ENCODE measurements at places on chromosomes 11 and 22.
A peak's percentile ranks its signal among the peaks of the same experiment; 100 is the strongest.

- DNase-seq, result no peak
Measured at GRCh38 chr11:64670975-64671374, 52.0 kb downstream of the NRXN2 start.

GRCh38 chr22:42937164-42937843, 77.6 kb downstream of the PACSIN2 start:
- DNase-seq, result peak; percentile 73

- no peak for DNase-seq
Measured at GRCh38 chr22:23837911-23838680, 710 bp downstream of the DERL3 start.

DNA sequence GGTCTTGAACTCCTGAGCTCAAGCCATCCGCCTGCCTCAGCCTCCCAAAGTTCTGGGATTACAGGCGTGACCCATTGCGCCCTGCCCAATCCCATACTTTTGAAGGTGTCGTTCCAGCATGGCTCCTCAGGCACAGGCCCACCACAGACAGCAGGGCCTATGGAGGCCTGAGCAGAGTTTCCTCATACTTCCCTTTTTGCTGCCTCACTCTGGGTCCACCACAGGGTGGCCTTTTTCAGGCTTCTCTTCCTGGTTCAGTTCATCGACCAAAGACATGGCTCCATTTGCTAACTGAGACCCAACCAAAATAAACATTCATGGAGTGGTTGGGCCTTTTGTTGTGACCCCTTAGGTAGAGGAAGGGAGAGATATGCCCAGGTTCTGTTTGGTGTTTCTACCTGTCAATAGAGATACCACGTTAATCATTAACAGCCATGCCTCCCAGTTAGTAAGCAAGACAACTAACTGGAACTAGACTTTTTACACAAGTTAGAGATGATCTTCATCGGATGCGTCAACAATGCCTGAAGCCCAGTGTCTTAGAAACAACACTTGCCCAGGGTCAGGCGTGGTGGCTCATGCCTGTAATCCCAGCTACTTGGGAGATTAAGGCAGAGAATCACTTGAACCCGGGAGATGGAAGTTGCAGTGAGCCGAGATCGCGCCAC, 35.1 kb downstream of the TRIOBP start:
- no peak for DNase-seq

DNA sequence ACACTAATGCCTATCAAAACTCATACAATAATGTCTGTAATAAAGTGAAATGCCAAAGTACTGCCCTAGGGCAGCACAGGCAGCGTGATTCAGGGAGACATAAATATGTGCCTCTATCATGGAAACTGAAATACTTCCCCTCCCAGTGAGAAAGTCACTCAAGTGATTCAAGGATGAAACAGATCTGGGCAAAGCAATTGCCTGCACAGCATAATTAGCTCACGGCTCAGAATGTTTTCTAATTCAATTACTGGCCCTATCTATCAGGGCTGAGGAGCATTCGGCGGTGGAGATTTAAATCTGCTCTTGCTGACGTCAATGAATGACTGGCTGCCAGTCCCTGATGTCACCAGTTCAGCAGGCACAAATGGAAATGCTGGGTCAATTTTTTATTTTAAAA, 27.7 kb upstream of the PPP2R1B start:
- peak; percentile 19 for DNase-seq

- DNase-seq, result no peak
Measured at GRCh38 chr11:125166764-125167291, 2.3 kb downstream of the PKNOX2 start.

- DNase-seq, result no peak
Measured at GRCh38 chr22:26474682-26475081, 8.9 kb downstream of the HPS4 start.

GRCh38 chr11:96187822-96188221, 155.2 kb downstream of the MAML2 start:
- peak; percentile 41 for DNase-seq

DNA sequence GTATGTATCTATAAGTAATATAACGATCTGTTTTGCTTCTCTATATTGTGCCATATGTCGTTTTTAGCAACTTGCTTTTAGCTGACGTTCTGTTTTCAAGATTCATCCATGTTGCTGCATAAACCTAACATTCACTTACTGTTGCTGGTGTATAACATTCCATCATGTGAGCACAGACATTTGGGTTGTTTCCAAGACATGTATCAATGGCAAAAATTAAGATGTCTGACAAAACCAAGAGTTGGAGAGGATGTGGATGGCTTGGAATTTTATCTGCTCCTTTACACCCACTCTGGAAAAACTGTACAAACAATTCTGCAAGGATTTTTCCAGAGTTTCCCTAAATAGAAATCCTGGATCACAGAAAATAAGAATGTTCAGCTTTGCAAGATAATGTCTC, 40.9 kb downstream of the DGCR2 start:
- no peak for DNase-seq

GRCh38 chr11:112524798-112525197, 264.1 kb upstream of the PLET1 start:
- DNase-seq, result no peak

DNA sequence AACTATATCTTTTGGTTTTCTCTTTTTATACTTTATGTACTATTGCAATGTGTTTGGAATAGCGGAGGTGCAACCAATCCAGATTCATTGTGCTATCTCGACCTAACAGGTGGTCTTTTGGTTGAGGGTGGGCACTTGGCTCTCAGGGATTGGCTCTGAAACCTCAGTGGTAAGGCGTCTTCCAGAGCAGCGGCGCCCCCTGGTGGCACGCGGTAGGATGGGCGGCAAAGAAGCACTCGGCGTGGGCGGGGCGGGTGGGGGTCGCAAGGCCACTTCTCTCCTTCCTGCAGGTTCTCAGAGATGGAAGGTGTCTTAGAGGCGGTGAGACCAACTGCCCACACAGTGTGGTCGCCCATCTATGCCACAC, 19.2 kb upstream of the PLET1 start:
- peak; percentile 61 for DNase-seq

- no peak for DNase-seq
Measured at GRCh38 chr11:16902781-16903378, 111.3 kb downstream of the PLEKHA7 start.

DNA sequence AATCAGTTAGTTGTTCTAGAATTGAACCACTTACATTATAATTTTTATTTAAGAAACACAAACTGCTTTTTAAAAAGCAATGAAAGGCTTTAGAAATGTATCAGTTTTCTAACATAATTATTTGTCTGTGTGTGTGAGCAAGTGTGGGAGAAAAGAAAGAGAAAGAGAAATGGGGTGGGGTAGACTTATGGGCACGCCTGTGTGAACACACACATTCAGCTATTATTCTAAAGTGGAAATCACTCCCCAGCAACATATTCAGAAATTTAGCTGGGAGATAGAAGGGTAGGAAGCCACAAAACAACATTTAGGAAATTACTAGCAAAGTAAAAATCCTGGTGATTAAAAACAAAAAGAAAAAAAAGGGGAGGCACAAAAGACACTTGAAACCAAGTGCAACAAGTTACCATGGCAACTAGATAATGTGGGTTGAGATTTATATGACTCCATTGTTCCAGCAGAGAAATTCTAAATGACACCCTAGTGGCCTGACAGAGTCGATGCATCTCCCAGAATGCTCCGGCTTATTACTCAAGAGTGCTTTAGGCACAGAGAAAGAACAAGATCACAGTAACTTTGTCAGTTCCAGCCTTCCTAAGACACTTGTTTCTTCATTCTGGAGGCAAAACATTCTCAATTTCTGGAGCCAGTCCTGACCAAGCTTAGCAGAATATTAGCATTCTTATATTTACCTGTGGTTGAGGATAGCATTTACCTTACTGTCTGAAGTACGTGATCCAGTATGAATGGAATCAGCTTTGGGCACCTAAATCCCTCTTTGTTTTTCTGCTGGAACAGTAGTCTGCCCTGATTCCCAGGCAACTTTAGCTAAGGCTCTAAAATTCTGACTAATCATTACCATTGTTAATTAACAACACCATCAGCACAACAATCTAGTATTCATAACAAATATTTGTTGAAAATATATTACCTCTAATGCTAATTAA, 444.4 kb downstream of the DLG2 start:
- peak; percentile 9 for DNase-seq

- peak; percentile 78 for DNase-seq
Measured at GRCh38 chr11:8019314-8020243, 32.4 kb downstream of the EIF3F start.

- no peak for DNase-seq
Measured at GRCh38 chr11:45162916-45163879, 16.8 kb downstream of the PRDM11 start.

GRCh38 chr11:23765682-23766252, 731.1 kb upstream of the LUZP2 start:
- DNase-seq, result peak; percentile 29

- DNase-seq, result no peak
Measured at GRCh38 chr22:38097058-38097457, 13.1 kb upstream of the SLC16A8 start.

DNA sequence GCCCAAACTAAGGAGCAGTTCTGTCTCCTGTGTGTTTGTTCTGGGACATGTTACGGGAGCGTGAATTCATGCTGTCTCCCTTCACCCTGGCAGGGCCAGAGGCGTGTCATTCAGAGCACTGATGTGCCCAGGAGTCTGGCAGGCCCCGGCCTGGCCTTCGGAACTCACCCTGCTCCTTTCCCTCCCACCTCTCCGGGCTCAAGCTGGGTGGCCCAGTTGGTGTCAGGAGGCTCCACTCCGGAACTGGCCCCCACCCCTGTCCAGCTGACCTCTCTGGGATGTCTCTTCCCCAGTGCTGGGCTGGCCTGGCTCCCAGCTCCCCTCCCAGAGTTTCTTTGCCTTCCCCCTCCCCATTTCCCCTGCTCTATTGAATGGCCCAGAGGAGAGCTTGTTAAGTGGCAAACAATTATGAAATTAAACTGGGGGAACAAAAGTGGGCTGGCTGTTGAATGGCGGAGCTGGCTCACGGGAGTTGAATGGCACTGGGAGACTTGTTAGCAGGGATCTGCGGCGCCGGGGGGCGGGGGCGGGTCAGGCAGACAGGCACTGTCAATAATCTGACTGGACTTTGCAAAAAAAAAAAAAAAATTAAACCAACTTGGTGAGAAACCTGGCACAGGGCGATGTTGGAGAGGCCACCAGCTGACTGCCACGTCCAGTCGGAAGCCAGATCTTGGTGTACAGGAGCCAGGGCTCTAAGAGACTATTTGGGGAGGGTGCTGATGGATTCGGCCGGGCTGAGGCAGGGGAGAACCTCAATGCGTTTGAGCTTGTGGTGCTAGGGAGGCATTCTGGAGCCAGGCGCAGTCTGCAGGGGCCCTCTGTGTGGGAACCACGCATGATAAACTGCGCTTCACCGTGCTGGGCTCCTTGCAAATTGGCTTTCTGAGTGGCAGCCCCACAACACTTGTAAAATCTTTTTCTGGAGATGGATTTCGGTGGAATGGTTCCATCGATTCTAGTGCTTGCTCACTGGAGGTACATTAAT, 1.3 kb downstream of the MPPED1 start:
- no peak for DNase-seq

- DNase-seq, result peak; percentile 26
Measured at GRCh38 chr11:44804449-44805437, 78.0 kb downstream of the TSPAN18 start.

DNA sequence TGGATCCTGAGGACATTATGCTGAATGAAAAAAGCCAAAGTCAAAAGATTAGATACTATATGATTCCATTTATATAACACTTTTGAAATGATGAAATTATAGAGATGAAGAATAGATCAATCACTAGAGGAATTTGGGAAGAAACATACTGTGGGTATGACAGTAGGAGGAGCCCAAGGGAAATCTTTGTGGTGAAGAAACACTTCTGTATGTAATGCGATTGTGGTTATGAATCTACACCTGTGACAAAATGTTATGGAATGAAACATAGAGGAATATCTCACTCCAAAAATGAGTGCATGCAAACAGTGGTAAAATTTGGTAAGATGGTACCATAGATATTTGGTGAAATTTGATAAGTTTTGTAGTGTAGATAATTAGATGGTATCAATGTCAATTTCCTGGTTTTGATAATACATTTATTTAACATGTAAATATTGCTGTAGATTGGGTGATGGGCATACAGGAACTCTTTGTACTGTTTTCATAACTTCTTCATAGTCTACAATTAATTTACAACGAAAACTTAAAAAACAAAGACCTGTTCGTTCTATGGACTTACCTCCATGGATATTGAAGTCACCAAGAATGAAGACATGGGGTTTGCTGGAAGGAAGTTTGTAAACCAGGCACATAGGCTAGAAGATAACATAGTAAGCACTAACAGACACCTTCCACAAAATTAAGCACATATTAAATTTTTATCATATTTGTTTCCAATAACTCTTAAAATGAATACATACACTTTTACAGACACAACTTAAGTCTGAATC, 11.5 kb downstream of the MRGPRX1 start:
- no peak for DNase-seq

GRCh38 chr11:122599434-122599833, 56.1 kb upstream of the UBASH3B start:
- DNase-seq, result no peak
